CD4-positive, CD25-positive, alpha-beta regulatory T cell (primary cell): ENCODE measurements at places on chromosomes 3 and 15. TPM values are rescaled to one million over a fixed set of nuclear protein-coding genes. Genes with fewer than 3 reads are reported as not detected.

DNA sequence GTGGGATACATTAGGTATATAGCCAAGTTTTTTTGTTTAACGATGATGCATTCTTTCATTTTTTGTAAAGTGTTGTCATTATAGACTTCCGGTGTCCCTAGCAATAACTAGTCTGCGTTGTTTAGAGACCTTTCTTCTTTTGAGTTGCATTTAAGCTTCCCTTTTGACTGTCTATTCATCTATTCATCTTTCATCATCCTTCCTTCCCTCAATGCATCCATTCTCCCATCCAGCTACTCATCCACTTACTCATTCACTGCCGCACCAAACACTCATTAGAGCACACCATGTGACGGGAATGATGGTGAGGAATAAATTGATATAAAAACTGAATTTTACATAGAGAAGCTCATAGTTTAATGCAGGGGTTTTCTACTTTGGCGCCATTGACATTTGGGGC, 32.9 kb downstream of the OR4F15 start:
- no peak for DNase-seq

- DNase-seq = no peak
Observed at GRCh38 chr3:53749448-53749847, 96.8 kb downstream of the CHDH start.

- no peak for DNase-seq
Observed at GRCh38 chr15:37586011-37586583, 348.3 kb upstream of the TMCO5A start.

DNA sequence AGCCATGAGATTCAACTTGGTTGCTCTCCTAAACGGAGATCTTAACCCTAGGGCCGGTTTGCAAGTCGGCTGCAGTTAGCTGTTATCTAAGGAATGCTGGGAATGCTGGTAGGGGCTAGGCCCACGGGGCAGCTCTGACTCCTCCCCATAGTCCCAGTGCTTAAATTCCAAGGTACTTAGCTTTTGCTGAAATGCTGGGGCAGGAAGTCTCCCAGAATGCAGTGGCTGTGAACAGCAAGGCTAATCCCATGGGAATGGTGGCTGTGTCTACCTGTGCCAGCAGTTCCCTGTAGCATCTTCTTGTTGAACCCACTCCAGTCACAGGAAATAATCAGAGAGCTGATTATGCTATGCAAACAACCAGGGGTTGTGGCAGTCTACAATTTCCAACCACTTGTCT, 102.5 kb upstream of the TJP1 start:
- DNase-seq = no peak

DNA sequence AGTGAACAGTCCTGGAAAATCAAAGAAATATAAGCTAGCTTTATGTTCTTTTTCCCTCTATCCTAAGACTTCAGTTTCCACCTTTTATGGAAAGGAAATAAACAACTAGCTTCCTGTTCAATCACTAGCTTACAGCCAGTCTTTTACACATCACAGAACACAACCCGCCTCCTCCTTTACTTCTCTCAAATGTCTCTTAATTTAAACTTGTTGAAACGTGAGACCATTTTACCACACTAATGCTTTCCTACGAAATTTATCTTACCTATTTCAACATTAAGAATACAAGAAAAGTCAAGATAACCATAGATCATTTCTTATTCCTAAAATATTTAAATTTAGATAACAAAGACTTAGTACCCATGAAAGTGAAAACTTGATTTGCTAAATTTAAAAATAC, 6.2 kb downstream of the PRTG start:
- no peak for DNase-seq

GRCh38 chr3:171972871-171973348, 66.5 kb upstream of the FNDC3B start:
- DNase-seq = no peak

GRCh38 chr3:181455276-181455675, 256.4 kb upstream of the SOX2 start:
- no peak for DNase-seq

- no peak for DNase-seq
Observed at GRCh38 chr3:181210275-181210674, 220.7 kb upstream of the DNAJC19 start.

- peak; percentile 10 for DNase-seq
Observed at GRCh38 chr15:50687302-50687902, 805 bp upstream of the TRPM7 start.

GRCh38 chr15:77654975-77655374, 22.3 kb upstream of the LINGO1 start:
- DNase-seq = no peak

DNA sequence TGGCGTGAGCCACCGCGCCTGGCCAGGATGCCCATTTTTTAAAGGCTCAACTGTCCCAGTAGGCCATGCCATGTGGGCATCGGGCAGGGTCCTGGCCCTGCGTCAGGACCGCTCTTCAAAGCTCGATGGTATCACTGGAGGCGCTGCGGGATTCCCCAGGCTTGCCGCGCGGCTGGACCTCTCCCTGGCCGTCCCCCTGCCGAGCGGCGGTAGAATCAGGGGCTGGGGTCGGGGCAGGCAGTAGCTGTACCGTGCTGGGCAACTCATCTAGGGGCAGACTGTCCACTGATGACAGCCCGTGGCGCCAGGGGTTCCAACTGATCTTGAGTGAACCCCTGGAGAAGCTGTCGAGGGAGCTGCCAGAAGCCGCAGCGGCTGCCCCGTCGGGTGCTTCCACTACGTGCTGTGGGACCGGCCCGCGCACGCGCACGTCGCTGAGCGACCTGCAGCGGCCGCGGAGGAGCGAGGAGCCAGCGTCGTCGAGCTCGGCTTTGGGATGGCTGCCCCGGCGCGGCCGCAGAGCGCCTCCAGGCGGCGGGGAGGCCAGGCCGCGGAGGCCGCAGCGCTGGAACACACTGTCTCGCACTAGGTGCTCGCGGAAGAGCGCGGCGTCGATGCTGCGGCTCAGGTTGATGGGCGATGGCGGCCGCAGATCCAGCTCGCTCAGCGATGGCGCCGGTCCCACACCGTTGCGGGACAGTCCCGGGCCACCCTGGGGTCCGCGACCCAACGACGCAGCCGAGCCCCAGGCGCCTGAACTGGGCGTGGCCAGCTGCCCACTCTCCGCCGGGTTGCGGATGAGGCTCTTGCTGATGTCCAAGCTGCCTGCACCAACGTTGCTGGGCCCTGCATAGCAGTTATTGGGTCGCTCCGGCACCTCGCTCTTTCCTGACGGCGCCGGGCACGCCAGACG, 5.8 kb downstream of the PRRT3 start:
- peak; percentile 86 for DNase-seq

DNA sequence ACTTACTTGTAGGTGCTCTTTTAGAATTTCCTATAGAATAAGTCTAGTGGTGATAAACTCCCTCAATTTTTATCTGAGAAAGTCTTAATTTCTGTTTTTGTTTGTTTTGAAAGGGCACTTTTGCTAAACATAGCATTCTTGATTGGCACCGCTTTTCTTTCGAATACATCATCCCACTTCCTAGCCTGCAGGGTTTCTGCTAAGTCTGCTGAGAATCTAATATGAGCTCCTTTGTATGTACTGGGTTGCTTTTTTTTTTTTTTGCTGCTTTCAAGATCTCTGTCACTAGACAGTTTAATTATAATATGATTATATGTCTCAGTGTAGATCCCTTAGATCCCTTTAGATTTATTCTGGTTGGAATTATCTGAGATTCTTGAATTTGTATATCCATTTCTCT, 21.5 kb downstream of the PFN2 start:
- no peak for DNase-seq

GRCh38 chr3:125262161-125262560, 49.6 kb upstream of the SLC12A8 start:
- no peak for DNase-seq

- DNase-seq = no peak
Observed at GRCh38 chr15:42493679-42494078, 1.8 kb upstream of the SNAP23 start.

DNA sequence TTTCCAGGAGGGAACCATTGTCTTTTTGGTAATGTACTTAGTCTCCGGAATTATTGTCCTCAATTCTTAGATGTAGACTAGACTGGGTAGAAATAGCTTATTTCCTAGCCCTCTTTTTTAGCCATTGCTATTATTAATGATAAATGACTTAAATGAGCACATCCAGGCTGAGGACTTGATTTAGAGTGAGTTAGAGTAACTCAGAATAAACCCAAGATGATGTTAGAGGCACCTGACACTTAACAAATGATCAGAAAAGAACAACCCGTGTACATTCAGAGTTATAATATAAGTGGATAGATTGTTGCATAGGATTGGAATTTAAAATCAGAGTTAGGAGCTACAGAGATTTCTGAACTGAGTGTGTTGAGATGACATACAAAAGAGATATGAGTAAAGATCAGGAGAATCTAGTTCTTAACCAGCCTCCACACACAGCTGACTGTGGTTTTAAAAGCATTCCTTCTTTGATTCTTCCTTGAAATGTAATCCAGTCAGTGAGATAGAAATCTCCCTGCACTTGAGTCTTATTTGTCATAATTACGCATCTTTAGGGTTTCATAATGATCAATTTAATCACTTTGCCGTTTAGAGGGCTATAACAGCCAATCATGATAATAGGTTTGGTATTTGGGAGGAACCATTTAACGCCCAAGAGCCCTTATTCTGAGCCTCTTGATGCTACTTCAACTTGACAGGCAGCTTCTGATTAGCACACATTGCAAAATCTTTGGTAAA, 366.5 kb downstream of the GAP43 start:
- DNase-seq = no peak

DNA sequence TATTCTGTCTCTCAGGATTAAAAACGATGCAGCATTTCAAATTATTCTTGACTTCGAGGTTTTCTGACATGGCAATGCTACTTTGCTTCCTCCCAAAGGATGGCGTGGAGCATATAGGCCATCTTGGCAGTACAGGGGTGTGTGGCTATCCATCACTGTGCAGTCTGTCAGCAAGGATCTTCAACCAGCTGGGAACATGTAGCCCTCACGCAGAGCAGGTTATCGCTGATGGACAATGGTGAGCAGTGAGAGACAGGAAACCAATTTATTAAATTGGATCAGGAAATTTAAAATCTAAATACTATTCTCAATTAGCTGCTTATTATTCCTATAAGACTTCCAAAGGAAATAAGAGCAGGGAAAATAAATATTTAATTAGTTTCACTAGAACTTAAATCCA, 615.3 kb downstream of the OTOL1 start:
- DNase-seq = no peak

DNA sequence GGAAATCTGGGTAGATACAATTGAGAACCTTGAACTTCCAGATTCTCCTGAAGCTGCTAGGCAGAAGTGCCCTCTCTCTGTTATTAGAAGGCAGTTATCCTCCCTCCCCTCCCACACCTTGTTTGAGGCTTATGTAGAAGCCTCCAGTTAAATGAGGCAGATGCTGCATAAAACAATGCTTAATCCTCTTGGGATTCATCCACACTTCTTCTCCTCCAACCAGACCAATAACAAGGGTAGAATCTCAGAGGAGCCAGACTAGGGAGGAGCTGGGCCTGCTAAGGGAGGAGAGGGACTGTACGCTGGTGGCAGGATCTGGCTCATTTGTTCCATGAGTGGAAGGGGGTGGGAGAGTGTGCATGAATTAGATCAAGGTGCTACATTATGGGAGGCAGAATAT, 88.3 kb upstream of the PRR23C start:
- DNase-seq = no peak

- peak; percentile 77 for DNase-seq
Observed at GRCh38 chr15:89893696-89894447, at the start of gene AP3S2. AP3S2 (minus strand) TSS chr15:89893994; CDS start chr15:89893949, 45 bp downstream.

DNA sequence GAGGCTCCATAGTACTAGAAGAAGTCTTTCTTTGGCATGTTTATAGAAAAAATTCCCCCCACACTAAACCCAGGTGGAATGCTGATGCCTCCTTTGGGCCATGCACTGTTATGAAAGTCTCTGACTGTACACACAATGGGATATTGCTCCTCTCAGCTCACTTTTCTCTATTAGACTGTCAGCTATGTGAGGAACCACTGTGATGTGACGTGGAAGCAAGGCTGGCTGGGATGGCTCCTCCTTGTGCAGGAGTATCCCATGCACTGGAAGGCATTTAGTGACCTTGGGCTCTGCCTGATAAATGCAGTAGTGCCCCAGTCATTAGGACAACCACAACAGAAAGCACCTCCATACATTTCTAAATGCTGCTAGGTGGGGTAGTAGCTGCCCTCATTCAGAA, 5.7 kb upstream of the FRMD4B start:
- no peak for DNase-seq

- peak; percentile 61 for DNase-seq
Observed at GRCh38 chr3:119580067-119580760, 922 bp downstream of the ADPRH start.

- no peak for DNase-seq
Observed at GRCh38 chr3:183809270-183809669, 16.1 kb downstream of the MAP6D1 start.

GRCh38 chr15:101258238-101259144, 6.6 kb upstream of the CHSY1 start:
- DNase-seq = peak; percentile 68

DNA sequence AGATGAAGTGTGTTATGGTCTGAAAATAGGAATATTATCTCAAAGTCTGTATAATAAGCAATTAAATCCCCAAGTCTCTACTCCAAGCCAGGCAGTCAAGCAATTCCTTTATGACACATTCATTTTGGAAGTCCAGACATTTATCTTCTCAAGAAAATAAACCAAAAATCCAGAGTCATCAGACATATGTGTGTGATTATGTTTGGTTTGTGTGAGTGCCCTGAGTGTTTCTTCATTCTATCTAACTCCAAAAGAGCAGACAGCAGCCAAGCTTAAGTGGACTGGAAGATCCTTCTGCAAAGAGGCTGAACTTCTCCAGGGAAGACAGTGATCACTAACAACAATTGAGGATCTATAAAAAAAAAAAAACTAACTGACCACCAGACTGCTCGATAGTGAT, 239.8 kb downstream of the STAG1 start:
- no peak for DNase-seq

- no peak for DNase-seq
Observed at GRCh38 chr3:11459186-11459824, 184.4 kb downstream of the VGLL4 start.

DNA sequence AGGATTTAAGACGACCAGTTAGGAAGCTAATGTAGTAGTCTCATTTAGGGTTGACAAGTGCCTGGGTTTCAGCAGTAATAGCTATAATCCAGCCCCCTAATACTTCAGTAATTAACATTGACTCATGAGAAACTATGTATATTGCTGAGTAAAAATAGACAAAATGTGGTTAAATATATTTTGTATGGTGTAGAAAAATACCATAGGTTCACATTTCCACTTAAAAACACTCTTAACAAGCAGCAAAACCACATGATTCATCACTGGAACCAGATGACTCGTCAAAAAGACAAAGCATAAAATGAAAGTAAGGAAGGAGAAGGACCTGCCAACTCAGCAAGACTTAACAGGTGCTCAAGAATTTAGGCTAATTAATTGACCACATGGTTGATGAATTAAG, 288.9 kb downstream of the EFHB start:
- no peak for DNase-seq

SLC51B gene
- not detected for total RNA-seq

VWA5B2 gene
- total RNA-seq = not detected

DUOXA2 gene
- not detected for total RNA-seq

SLC24A5 gene
- total RNA-seq = not detected

GREM1 gene
- not detected for total RNA-seq

ECE2 gene
- not detected for total RNA-seq

MTFMT gene
- 6.1 TPM for total RNA-seq

ALDH1A2 gene
- not detected for total RNA-seq

CEMIP gene
- total RNA-seq = 0.10 TPM

C3orf22 gene
- not detected for total RNA-seq

FBXL22 gene
- total RNA-seq = 1.7 TPM

LRRC31 gene
- total RNA-seq = not detected

GOLGA8J gene
- not detected for total RNA-seq

SYNPR gene
- not detected for total RNA-seq

GOLGA8G gene
- not detected for total RNA-seq

SLC6A11 gene
- not detected for total RNA-seq

CD80 gene
- 24.2 TPM for total RNA-seq

PPP1R14D gene
- not detected for total RNA-seq
